Posterior vena cava (tissue), 2 donors: ENCODE measurements at places on chromosomes 2 and 18. TPM values are rescaled to one million over a fixed set of nuclear protein-coding genes. Genes with fewer than 3 reads are reported as not detected.

DNA sequence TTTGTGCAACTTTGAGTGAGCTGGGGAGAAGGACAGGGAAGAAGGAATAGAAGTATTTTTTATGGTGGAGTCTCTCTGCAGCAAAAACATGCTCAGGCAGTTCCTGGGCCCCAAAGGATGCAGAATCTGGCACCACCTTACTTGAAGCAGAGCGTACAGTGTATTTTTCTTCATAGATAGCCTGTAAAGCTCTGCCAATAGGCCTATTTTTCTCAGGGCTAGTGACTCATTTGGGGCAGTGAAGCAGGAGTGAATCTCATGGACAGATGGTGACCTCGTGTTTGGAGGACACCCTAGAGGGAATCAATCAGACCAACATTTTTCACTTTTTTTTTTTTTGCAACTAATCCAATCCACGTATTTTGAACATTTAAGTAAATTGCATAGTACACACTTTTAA lies 268.1 kb upstream of the CXCR4 start:
- no peak for DNase-seq

DNA sequence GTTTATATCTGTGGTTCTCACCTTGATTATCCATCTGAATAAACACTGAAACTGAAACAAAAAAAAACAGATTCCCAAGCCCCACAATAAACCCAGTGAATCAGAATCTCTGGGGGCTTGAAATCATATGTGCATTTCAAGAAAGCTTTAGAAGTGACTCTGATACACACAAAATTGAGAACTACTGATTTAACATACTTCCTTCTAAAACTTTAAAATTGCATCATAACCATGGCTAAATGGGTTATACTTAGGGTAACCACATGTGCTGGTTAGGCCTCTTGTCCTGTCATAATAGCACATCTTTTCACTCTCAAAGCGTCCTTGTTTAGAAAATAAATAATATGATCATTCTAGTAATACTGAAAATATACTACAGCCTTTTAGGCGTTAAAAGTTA lies 100.9 kb downstream of the ATAD2B start:
- DNase-seq: no peak

- no peak for DNase-seq
These were observed 25.4 kb downstream of the PDCL3 start for GRCh38 chr2:100588071-100588786.

The TUBA4B gene
- total RNA-seq: not detected

The GRHL1 gene
- total RNA-seq: 2.3 TPM

DNA sequence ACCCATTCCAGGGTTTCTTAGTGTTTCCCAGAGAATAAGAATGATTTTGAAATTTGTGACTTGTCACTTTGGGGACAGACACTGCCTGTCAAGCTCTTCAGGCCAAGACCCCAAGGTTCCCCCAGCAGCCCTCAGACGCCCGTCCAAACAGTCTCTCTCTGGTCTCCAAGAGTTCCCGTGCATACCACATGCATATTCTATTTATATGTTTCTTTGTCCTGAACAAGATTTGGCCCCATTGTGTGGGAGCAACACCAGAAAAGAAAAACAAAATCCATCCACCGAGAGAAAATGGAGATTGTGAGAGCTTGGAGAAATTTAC lies 52.2 kb upstream of the CTAGE1 start:
- no peak for DNase-seq

The TXNDC2 gene
- total RNA-seq: 0.19 TPM

The ALK gene
- not detected for total RNA-seq

GRCh38 chr2:71951083-71951468 lies 196.6 kb downstream of the CYP26B1 start:
- DNase-seq: peak; percentile 62

- no peak for DNase-seq
These were observed 51.5 kb downstream of the UGP2 start for GRCh38 chr2:63893163-63893562.

- DNase-seq: peak; percentile 79
These were observed 2.0 kb downstream of the SATB2 start for GRCh38 chr2:199455545-199456382.

- DNase-seq: no peak
These were observed 68.7 kb downstream of the NPAS2 start for GRCh38 chr2:100888601-100889000.

- no peak for DNase-seq
These were observed 74.1 kb upstream of the KLHL14 start for GRCh38 chr18:32846896-32847295.

DNA sequence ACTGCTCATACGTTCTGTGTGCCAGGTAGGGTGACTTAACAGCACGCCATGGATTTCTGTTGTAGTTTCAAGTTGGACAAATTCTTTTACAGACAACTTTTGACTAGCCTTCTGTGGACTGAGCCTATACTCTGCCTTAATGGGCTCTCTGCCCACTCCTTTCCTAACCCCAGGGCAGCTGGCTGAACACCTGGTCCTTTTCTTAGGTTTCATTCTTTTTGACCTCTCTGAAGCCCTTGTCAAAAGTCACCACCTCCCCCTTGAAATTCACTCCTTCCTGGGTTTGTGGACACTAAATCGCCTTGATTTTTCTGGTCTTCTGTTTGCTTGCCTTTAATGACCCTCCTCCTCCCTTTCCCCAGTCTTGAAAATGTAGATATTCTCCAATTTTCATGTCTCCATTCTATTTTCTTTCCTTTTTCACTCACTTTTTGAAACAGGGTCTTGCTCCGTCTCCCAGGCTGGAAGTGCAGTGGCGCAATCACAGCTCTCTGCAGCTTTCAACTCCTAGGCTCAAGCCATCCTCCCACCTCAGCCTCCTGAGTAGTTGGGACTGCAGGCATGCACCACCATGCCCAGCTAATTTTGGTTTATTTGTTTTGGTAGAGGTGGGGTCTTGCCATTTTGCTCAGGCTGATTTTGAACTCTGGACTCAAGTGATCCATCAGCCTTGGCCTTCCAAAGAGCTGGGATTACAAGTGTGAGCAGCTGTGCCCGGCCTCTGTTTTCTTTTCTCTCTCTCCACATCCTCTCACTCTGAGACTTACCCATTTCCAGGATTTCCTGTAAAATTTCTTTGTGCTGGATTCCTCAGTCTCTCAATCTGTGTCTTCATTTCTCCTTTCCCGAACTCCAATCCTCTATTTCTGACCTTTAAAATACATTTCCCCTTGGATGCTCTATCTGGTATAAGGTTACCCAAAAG lies 112.9 kb downstream of the PLB1 start:
- no peak for DNase-seq

The CXCR1 gene
- total RNA-seq: 2.5 TPM

The ALPI gene
- not detected for total RNA-seq

DNA sequence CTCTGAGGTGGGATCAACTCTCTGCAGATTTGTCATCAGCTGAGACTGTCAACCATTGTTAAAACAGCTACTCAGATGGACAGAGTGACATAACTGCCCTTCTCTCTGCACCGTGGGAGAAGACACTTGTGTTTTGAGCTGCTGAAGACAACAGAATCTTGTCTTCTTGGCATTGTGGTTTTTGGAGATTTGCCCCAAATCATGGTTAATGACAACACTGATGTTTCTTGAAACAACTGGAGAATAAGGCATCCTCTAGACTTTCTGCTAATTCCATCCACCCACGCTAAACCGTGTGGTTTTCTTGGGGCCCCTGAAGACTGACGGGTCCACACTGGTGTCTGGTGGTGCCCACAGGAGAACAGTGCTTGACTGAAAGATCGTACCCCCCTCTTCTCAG lies 39.5 kb downstream of the SH3BP4 start:
- DNase-seq: no peak

DNA sequence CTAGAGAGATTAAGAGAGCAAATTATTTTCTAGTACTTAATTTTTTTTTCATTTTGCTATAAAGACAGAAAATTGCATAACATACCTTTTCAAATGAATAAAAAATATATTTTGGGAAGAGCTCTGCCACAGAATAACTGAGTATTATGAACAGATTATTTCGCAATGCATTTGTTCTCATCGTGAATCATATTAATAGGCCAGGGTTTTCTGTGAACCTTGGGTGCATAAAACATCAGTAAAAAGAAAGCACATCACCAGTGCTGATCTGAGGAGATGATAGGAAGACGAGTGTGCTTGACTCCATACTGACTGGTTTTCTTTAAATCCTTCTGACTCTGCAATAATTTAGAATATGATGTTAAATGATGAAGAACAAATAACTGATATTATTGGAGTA lies 409.1 kb downstream of the CPS1 start:
- DNase-seq: no peak

The SCN1A gene
- total RNA-seq: not detected

The ZDBF2 gene
- 16.0 TPM for total RNA-seq
